ENCODE measurements at places on chromosomes 16 and 17.
A peak's percentile ranks its signal among the peaks of the same experiment; 100 is the strongest.

GRCh38 chr16:69917739-69918138 lies 33.4 kb upstream of the CLEC18A start:
- no peak for DNase-seq

GRCh38 chr16:25126820-25127232 lies 15.3 kb downstream of the LCMT1 start:
- peak; percentile 41 for DNase-seq

DNA sequence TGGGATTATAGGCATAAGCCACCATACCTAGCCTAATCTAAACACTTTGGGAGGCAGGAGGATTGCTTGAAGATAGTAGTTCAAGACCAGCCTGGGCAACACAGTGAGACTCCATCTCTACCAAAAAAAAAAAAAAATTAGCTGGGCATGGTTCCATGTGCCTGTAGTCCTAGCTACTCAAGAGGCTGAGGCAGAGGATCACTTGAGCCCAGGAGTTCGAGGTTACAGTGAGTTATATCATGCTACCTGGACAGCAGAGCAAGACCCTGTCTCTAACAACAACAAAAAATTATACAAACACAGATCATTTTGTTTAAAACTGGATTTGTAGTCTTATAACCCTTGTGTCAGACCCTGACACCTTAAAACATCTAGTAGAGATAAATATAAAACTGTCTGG lies 7.7 kb upstream of the C16orf54 start:
- DNase-seq: no peak

GRCh38 chr16:19290860-19291259 lies 5.3 kb downstream of the CLEC19A start:
- DNase-seq: no peak

GRCh38 chr17:13734880-13735279 lies 133.2 kb upstream of the HS3ST3A1 start:
- no peak for DNase-seq

DNA sequence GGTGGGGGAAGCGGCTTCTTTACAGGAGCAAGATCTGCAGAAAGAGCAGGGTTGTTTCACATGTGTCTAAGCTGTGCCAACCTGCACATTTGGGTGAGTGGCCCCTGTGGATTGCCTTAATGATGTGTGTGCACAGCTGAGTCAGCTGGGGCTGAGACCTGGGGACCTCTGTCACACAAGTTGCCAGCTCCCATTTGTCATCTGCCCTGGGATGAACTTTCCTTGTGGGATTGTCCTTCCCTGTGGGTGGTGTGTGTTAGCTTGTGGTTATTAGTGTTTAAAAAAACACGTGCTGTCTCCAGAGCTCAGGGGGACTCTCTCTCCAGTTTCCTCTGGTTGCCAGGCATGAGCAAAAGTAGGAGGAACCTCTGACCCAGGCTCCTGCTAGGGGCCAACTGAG lies 400.5 kb upstream of the CCL2 start:
- no peak for DNase-seq

DNA sequence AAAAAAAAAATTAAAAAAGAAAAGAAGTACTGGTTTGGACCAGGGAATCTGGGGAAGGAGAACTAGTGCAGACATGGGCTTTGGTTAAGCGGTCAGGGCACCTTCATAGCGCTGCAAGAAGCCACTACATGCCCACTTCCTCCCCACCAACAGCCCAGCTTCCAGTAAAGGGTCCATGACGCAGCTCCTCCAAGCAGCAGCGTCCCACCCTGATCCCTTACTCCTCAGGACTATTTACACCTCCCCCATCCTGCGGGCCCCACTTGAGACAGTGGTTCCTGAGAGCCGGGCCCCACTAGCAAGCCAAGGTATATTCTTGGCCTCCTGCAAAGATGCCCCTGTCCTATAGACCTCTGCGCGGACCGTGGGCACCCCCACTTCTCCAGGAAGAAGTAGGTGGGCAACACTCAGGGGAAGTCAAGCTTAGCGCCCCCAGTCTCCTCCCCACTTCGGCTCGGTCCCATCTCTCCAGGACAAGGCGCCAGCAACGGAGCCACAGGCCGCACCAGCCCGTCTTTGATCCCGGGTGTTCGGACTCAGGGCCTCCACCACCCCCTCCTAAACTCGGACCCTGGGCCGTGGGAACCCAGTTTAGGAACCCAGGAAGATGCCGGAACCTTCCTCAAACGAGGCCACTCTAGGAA lies 913 bp upstream of the PRR14 start:
- no peak for DNase-seq

GRCh38 chr17:64424324-64424849 lies 24.5 kb upstream of the MILR1 start:
- no peak for DNase-seq

DNA sequence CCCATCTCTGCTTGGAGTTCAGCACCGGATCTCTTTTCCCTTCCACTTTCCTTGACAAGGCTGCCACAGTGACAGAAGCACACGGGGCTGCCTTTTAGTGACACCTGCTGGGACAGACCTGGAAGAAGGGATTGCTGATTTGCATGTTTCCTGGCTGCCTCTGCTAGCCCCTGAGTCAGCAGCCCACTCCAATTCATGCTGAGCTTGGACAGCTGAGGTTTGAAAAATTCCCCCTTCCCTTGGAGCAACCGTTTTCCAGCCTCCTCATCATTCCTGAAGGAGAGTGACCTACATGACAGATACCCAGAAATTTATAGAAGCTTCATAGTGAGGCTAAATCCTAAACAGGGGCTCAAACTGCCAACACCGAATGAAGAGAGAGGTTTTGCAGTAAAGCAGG lies 18.8 kb upstream of the RBL2 start:
- no peak for DNase-seq

DNA sequence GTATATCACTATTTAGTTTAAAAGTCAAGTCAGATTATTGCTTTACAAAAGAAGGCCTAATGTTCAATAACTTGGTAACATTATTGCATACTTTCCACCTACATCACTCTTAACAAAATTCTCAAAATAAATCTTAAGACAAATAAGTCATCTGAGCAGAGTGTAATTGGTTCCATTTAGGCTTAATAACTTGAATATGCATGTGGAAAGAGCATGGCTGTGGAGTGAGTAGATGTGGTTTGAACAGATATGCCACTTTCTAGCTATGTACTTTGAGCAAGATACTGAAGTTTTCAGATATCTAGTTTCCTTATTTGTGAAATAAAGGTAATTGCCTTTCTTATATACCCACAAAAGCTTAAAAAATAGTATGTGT lies 6.7 kb upstream of the EVI2A start:
- no peak for DNase-seq

- DNase-seq: peak; percentile 57
Observed at GRCh38 chr17:17877529-17878358, 41.0 kb upstream of the SREBF1 start.

- DNase-seq: no peak
Observed at GRCh38 chr16:70526403-70526802, 2.8 kb downstream of the SF3B3 start.

DNA sequence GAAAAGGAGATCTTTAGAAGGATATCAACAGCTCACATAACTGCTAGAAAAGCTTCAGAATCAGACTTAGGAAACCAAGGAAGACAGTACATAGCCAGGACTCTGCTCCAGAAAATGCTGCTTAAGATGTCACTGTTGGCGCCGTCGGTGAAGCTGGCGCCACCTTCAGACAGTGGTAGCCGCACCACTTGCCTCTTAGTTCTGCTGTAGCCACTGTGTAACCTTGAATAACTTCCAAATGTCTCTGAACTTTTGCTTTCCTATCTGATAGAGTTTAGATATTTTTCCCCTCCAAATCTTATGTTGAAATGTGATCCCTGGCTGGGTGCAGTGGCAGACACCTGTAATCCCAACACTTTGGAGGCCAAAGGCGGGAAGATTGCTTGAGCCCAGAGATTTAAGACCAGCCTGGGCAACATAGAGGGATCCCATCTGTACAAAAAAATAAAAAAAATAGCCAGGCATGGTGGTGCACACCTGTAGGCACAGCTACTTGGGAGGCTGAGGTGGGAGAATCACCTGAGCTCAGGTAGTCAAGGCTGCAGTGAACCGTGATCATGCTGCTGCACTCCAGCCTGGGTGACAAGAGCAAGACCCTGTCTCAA lies 6.3 kb upstream of the USP31 start:
- DNase-seq: peak; percentile 36

DNA sequence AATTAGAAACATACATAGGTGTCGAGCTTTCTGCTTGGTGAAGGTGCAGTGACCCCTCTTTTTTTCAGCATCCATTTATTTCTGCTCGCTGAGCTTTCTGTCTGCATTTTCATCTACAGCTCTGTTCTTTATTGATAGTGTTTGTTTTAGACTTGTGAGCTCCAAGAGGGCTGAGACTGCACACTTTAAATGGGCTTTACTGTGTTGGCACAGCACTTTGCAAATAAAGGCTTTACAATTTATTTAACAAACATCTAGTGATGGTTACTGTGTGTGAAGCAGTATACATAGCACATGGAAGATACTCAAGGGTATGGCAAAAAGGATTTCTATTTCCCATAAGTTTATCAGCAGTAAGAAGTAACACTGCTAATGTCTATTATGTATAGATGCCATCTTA lies 563.7 kb upstream of the HSBP1 start:
- no peak for DNase-seq

DNA sequence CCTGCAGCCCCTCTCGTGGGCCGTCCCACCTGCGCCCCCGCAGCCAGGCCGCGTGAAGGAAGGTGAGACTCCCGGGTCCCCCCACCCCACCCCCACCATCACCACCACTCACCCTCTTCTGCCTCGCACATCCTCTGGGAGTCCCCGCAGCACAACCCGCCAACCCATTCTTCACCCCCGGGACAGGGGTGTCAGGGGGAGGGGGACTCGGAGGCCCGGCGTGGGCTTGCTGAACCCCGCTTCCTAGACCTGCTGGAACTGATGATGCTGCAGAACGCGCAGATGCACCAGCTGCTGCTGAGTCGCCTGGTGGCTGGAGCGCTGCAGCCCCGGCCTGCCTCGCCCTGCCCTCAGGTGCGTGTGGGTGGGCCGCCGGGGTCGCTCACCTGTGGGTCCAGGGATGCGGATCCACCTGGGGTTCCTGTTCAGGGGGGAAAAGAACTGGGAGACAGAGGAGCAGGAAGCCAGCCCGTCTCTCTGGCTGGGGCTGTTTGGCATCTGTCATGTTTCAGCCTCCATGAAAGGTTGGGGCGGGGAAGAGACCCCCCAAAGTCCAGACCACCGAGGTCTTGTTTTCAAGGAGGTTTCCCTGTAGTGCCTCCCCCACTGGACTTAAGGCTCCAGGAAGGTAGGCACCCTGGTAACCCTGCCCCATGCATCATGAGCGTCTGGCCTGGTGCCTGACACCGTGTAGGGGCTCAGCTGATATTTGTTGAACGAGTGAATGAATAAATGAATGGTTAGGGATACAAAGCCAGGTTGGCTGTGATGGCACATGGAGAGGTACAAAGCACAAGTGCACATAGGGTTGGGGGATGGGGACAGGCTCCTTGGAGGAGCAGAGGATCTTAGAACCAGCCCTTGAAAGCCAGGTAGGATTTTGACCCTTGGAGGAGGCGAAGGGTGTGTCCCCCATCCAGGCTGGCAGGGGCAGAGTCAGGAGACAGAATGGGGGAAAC lies 849 bp downstream of the PRR29 start:
- DNase-seq: no peak

DNA sequence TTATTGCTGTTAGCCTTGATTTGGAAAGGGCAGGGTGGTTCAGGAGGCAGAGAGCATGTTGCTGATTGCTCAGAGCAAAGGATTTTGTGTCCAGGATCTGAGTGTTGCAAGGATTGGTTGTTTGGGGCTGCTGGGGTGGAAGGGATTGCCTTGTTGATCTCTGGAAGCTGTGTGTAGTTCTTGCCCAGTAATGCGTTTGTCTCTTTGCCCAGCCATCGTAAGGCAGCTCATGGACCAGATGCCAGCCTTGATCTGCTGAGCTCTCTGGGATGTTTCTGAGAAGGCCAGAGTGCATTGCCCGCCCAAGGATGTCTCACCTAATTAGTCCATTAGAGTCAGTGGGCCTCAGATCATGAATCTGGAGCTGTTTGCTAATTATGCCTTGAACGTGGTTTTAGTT lies 33.6 kb downstream of the NKD1 start:
- DNase-seq: no peak

- DNase-seq: peak; percentile 80
Observed at GRCh38 chr16:2927010-2927646, 15.4 kb downstream of the FLYWCH1 start.

DNA sequence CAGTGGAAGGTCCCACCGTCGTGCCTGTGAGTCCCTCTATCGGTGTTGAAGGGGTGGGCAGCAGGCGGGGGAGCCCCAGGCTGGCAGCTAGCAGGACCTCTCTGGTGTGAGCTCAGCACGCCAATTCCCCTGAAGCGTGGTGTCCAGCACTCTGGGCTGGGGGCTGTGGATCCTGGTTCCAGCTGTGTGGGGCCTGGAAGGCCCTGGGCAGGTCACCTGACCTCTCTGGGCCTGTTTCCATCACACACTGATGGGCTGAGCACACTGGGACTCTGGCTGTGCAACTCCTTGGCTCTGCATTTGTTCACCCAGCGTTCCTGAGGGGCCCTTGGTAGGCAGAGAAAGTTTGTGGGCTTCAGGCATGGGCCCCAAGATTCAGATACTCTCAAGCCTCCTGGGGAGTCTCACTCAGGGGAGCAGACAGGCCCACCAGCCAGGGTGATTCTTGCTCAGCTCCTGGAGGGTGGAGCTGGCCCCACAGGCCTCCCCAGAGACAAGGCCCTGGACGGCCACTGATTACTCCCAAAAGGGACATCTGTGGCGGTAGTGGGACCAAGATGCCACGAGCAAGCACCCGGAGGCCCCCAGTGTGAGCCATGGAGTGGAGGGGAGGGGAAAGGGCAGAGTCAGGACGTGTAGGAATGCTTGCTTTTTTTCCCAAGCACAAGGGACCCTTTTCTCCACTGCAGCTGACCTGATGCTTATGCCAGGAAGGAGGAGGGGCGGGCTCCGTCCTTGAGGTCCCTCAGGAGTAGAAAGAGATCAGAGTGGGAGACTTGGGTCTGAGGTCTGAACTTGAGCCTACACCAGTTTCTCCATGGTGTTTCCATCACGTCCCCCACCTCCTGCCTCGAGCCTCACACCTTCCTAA lies 8.5 kb downstream of the SCGB1C2 start:
- DNase-seq: no peak

DNA sequence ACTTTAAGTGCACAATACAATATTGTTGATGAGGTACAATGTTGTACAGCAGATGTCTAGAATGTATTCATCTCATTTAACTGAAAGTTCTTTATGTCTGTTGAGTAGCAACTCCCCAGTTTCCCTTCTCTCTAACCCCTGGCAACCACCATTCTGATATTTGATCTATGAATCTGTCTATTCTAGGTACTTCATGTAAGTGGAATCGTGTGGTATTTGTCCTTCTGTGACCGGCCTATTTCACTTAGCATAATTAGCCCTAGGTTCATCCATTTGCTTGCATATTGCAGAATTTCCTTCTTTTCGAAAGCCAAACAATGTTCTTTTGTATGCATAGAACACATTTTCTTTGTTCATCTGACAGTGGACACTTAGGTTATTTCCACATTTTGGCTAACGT lies 10.8 kb downstream of the RGS9 start:
- no peak for DNase-seq

- no peak for DNase-seq
Observed at GRCh38 chr17:27469256-27469655, 13.0 kb downstream of the KSR1 start.
